ENCODE measurements at places on chromosomes 12 and 14.

DNA sequence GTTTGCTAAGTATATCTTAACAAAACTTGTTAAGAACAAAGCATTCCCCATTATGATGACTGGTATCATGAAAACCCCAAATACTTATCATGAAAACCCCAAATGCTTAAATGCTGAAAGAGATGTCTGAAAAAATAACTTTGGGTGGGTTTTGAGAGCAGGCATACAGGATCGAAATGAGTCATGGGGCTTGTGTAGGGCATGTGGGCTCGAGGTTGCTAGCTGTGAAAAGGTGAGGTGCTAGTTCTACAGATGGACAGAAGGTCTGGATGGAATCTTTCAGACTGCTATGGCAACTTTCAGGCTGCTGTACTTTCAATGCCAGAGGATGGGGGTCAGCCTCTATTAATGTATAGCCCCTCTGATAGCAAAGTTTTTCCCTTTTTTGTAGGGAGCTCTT, 167.8 kb upstream of the MDGA2 start:
- no peak for DNase-seq

- DNase-seq = no peak
Measured at GRCh38 chr12:66275040-66275439, 27.3 kb upstream of the HELB start.

- DNase-seq = no peak
Measured at GRCh38 chr12:122836027-122836921, 1.0 kb downstream of the HIP1R start.

- DNase-seq = no peak
Measured at GRCh38 chr12:28192125-28192524, 1.9 kb downstream of the CCDC91 start.

GRCh38 chr12:28172434-28173030, 17.7 kb upstream of the CCDC91 start:
- DNase-seq = peak; percentile 4

GRCh38 chr12:119842380-119842779, 34.7 kb downstream of the CIT start:
- no peak for DNase-seq

DNA sequence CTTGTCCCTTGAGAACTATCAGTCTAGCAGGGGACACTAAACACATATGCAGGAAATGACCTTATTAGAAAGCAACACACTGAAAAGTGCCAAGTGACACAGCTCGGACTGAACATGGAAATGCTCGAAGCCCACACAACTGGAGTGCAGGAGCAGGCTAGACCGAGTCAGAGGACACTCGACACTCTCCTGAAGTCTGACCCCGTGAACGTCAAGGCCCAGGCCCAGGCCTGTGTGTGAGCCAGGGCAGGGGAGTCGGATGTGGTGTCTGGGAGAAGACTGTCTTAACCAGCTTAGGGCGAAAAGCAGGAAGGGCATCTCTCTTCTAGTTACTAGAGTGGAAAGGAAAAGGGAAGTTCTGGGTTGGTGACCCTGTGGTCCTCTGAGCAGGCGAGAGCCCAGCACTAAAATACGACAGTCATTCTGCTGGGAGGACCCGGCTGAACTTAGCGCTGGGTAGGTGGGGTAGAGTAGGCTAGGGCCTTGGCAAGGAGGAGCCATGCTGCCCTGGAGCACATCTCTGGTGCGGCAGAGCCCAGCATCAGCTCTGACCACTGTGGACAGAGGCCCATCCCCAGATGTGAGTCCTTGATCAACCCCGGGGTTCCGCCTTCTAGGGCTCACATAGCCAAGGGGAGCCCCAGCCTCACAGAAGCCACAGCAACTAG, 93.0 kb downstream of the NTF3 start:
- DNase-seq = no peak

GRCh38 chr14:70257526-70257925, 68.8 kb upstream of the SLC8A3 start:
- DNase-seq = no peak

DNA sequence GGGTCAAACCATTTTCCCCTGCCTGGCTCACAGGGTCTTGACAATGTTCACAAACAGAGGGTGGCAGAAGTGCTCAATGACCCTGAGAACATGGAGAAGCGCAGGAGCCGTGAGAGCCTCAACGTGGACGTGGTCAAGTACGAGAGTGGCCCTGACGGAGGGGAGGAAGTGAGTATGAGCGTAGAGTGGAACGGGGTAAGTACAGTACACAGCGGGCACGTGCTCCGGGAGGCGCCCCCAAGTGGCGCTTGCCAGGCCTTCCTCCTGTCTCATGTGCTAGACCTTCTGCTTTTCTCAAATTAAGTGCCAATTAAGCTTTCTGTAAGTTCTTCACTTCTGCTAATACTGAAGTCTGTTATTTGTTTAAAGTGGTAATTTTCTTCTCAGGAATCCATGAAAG, 35.9 kb downstream of the XRCC3 start:
- no peak for DNase-seq

GRCh38 chr12:103524238-103524875, 28.6 kb upstream of the C12orf42 start:
- no peak for DNase-seq

DNA sequence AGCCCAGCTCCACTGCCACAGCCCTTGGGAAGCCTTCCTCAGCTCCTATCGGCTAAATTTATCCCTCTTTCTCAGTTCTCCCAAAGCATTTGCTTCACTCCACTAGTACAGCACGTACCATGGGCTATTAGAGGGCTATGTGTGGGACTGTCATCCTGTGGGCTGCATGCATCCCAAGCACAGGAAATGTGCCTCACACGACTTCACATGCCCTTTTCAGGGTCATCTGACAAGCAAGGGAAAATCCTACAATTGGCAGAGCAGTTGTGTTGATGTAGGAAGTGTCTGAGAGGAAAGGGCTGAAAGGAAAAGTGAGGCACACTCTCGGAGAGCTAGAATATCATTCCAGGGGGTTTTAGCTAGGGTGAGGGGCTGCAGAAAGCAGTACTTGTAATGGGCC, 47.6 kb downstream of the NINJ2 start:
- DNase-seq = no peak

DNA sequence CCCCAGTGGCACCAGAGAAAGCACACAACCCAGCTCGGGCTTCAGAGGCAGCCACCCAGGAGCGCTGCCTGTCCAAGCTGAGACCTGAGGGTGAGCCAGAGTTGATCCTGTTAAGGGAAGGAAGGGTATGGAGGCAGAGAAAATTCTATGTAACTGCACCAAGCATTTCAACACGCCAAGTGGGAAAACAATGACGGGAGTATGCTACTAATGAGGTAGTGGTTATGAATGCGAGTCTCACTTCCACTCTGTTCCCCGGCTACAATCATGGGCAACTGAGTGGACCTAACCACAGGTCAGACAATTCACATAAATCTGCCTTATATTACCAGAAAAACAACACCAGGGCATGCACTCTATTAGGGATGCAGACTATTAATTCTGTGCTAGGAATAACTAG, 9.9 kb downstream of the ATG14 start:
- no peak for DNase-seq

- DNase-seq = no peak
Measured at GRCh38 chr14:54642801-54643695, 76.1 kb downstream of the SAMD4A start.

DNA sequence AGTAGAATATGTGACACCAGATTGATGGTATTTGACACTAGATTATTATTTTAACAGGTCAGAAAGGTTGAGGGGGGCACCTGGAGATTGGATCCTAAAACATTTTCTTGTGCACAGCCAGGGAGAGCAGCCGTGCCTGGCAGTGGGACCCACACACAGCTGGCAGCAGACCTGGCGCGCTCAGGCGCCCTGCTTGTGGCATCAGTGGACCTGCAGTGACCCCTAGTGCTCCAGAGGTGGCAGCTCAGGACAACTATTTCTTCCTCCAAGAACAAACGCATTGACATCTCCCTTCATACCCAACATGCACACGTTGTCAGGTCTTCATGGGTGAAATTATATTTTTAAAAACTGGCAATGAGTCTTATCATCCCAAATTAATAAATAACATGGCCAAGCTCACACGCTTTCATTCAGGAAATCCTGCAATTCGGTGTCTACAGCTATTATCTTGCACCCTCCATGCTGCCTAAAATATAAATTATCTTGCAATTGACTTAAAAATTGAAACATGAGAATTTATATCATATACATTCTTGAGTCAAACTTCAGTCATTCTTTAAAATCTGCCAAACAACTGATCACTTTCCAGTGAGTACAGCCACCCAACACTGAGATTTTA, 7.7 kb upstream of the TMEM132D start:
- peak; percentile 43 for DNase-seq

- DNase-seq = no peak
Measured at GRCh38 chr12:124379938-124380754, 85.3 kb downstream of the RFLNA start.

DNA sequence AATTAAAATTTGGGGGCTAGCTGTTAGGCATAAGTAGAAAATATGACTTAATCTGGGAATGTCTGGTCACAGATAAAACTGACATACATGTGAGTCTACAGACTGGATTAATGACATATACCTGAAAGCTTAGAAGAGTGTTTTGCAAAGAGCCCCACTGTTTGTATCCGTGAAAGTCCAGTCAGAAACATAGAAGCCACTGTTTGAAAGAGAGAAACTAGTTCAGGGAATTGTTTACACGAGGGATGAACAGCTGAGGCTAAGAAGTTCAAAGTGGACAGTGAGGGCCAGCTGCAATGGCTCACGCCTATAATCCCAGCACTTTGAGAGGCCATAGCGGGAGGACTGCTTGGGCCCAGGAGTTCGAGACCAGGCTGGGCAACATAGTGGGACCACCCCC, 36.2 kb upstream of the SGPP1 start:
- DNase-seq = no peak

DNA sequence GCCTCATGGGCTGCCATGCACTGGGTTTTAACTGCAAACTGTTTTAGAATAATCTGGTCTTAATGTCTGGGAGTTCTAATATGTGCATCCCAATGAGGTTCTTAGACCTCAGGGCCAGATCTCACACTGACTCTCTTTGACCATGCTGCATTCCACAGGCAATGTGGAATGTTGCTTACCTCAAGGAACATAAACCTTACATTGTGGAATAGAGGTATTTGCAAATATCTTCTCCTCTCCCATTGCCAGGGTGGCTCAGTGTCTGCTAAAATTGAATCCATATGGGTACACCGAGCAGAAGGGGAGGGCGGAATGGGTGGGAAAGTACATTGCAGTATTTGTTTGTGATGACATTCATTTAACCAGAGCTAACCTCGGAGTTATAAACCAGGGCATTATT, 78.6 kb downstream of the CHST11 start:
- DNase-seq = no peak

- DNase-seq = no peak
Measured at GRCh38 chr12:131015581-131016337, 62.1 kb downstream of the ADGRD1 start.

- no peak for DNase-seq
Measured at GRCh38 chr12:116366456-116366776, 88.9 kb upstream of the MED13L start.

DNA sequence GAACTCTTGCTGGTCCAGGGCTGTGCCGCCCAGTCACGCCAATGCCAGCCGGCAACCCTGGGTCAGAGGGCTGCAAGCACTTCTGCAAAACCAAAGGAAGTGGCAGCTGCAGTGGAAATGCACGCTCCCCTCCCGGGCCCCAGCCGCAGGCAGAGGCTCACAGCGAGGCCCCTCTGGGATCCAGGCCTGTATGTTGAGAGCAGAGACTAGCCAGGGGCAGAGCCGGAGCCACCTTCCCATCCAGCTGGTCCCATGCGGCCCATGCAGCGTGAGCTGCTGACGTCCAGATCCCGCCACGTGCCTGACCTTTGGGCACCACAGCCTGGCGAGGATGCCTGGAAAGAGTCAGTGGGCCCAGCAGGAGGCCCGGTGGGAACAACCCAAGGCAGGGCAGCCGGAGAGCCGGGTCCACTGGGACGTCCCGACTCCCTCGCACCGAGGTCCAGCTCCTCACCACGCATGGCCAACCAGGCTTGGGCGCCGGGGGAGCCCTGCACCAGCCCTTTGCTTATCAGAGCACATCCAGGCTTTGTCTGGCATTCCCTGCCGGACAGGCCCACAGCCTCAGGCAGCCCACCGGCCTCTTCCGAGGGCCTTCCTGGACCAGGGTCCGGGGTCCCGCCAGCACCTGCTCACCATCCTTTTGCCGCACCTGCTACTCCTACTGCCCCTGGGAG, 4.3 kb downstream of the GPR132 start:
- no peak for DNase-seq

DNA sequence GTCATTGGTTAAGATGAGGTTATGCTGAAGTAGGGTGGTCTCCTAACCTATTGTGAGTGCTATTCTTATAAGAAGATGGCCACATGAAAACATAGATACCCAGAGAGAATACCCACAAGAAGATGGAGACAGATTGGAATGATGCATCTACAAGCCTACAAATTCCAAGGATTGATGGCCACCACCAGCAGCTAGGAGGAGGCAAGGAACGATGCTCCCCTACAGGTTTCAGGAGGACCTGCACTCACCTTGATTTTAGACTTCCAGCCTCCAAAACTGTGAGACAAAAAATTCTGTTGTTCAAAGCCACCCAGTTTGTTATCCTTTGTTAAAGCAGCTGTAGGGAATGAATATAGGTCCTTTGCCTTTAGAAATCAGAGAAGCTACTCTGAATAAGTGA, 227.4 kb downstream of the NEDD1 start:
- no peak for DNase-seq

DNA sequence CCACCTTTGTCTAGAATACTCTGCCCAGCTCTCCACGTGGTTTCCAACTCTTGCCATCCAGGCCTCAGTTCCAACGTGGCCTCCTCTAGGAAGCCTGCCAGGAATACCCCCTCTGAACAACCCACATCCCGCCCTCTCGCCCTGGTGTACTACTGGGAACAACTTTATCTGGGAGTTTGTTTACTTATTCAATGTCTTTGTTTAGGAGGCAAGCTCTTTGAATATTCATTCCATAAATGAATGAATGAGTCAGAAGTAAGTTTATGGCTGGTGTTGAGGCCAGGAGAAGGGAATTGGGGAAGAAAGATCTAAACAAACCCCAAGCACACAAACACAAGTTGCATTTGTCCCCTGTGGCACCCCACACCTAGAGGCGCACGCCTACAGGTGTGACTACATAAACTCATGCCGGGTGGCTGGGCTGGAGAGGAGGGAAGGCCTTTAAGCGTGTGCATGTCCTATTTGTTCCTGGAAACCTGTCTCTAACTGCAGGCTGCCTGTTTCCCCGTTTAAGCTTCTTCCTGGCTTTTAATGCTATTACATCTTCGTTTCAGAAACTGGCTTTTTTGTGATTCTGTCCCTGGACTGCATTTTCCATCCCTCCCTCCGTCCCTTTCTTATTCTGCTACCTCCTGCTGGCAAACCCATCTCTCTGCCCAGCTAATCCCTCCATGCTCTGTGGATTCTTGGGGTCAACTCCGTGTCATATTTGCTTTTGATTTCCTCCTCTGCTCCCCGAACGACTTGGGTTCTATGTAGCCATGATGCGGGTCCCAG, 57.9 kb downstream of the FZD10 start:
- DNase-seq = no peak
